Activated CD4-positive, alpha-beta memory T cell treated with anti-CD3 and anti-CD28 coated beads, Interleukin-2, amount 10 ng/mL, durations not matched to agents 7 days and 5 days (primary cell): ENCODE measurements at places on chromosomes 13 and 19. TPM values are rescaled to one million over a fixed set of nuclear protein-coding genes. Genes with fewer than 3 reads are reported as not detected.

The FUT1 gene
- total RNA-seq = 0.28 TPM

The PSPN gene
- 2.3 TPM for total RNA-seq

The APOC4 gene
- not detected for total RNA-seq

The ATP1A3 gene
- 1.2 TPM for total RNA-seq

The GPR183 gene
- 43.7 TPM for total RNA-seq

- H3K4me1 ChIP-seq = no peaks in the 10 kb centered on the region
- no peaks in the 10 kb centered on the region for H3K36me3 ChIP-seq
- no peak overlapping the region for H3K4me3 ChIP-seq
- H3K27ac ChIP-seq = no peak overlapping the region
- H3K27me3 ChIP-seq = peaks cover 8% of the 10 kb centered on the region
Observed at GRCh38 chr13:50326811-50327210, 311.6 kb downstream of the KCNRG start.

DNA sequence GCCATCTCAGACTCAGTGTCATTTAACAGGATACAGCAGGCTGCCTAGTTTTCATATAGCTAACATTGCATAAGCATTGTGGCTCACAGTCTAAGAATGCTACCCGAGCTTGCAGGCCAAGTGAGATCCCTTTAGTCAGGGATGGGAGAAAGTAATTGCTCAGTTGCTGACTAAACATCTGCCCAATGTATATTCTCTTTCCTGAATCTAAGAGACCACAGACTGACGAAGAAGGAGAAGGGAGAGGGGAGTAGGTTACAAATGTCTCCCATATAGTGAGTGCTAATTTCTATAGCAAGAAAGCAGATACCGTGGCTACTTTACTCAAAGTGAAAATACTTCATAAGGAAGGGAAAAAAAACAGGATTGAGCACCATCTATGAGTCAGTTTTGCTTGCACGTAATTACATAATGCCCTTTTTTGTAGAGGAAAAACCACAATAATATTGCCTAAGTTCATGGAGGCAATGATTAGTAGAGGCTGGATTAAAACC is 453.9 kb downstream of the COG6 start:
- peaks cover 13% of the 10 kb centered on the region for H3K4me1 ChIP-seq
- no peak overlapping the region for H3K4me3 ChIP-seq
- no peak overlapping the region for H3K27ac ChIP-seq

DNA sequence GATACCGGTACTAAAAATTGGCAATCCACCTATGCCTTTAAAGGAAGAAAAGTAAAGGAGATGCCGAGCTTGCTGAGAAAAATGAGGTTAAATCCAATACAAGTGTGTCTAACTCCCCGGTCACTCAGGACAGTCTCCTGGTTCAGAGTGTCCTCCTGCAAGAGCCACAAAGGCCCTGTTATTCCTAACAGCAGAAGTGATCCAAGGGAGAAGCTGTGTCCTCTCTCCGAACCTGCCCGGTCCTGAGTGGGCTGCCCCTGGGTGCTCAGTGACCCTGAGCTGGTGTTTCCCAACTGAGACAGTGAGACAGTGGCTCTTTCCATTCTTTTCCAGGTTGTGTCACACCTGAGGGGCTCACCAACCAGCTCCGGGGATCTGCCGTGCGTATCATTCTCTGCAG is 4.8 kb downstream of the GJB6 start:
- no peak overlapping the region for H3K27ac ChIP-seq
- no peaks in the 10 kb centered on the region for H3K36me3 ChIP-seq
- H3K4me1 ChIP-seq = peaks cover 24% of the 10 kb centered on the region
- no peak overlapping the region for H3K4me3 ChIP-seq

DNA sequence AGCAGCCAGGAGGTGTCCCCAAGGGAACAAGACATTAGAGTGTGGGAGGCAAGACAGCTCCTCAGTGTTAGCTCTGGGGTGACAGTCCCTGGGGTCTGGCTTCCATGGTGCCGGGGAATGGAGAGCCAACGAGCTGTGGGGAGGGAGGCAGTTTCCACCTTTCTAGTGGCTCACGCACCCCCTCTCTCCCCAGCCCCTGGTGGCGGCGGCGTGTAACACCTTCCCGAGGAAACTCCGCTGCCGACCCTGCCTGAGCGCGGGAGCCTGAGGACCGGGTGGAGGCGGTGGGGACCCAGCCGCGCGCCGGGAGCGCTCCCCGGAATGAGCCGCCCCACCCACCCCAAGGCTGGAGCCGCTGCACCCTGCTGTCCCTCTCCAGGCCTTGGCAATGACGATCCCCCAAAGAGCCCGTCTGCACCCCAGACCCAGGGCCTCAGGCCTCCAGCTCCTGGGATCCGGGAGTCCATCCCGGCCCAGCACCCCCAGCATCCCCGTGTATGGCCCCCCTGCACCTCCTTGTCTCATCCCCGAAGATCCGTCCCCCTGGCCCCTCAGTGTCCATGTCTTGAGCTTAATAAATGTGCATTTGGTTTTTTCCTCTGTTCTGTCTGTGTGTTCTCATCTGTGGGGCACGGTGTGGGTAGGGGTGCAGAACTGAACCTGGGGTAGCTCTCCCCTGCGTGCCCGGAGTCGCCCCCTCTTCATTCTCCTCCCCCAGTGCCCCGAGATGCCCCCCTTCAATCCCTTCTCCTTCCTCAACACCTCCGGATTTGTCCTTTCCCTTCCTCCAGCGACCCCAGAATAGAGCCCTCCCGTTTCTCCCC is 622 bp upstream of the FXYD5 start:
- H3K36me3 ChIP-seq = peaks cover 48% of the 10 kb centered on the region
- H3K4me3 ChIP-seq = peak overlapping the region; percentile 100
- peak overlapping the region; percentile 97 for H3K27ac ChIP-seq
- H3K27me3 ChIP-seq = peaks cover 4% of the 10 kb centered on the region
- H3K4me1 ChIP-seq = peaks cover 50% of the 10 kb centered on the region
